Stimulated activated CD8-positive, alpha-beta memory T cell treated with anti-CD3 and anti-CD28 coated beads, Interleukin-15, amount 100 ng/mL, for 1 hour (primary cell): ENCODE measurements at places on chromosomes 11 and 22.

- DNase-seq, result no peak
These were observed 105.0 kb downstream of the DBX1 start for GRCh38 chr11:20055312-20055711.

- DNase-seq, result no peak
These were observed 734 bp downstream of the C11orf58 start for GRCh38 chr11:16738947-16739815.

GRCh38 chr11:22656130-22656529 is 10.3 kb upstream of the GAS2 start:
- no peak for DNase-seq

- no peak for DNase-seq
These were observed 339.5 kb upstream of the LUZP2 start for GRCh38 chr11:24157316-24157715.

GRCh38 chr11:47394322-47395222 is 13.8 kb upstream of the SLC39A13 start:
- DNase-seq, result no peak

DNA sequence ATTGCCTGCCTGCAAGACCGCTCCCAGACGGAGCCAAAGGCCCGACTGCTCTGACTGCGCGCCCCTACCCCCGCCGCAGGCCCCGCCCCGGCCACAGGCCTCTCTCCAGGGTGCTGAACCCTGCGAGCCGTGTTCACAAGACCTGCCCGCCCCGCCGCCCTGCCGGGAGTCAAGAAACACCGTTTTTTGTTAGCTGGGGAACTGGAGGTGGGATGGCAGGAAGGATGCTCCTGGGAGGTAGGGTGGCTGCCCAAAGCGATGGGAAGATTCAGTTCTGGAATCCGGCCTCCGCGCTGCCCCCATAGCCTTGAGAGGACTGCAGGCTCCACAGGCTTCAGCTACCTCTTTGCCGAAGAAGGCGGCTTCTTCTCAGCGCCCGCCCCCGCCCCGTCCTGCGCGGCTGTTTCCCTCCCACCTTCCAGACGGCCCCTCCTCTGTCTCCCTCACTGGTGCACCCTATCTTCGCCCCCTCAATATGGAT is 2.7 kb upstream of the PDE2A start:
- DNase-seq, result peak; percentile 43
